Dermis microvascular lymphatic vessel endothelial cell (primary cell): ENCODE measurements at places on chromosomes 16 and 17. TPM values are rescaled to one million over a fixed set of nuclear protein-coding genes. Genes with fewer than 3 reads are reported as not detected.

GRCh38 chr16:87344931-87345631, 27.9 kb upstream of the C16orf95 start:
- peak; percentile 17 for DNase-seq

GRCh38 chr17:76570877-76571471, 14.7 kb downstream of the ST6GALNAC2 start:
- no peak for DNase-seq

EPX gene
- not detected in 2 replicates for total RNA-seq

LITAFD gene
- not detected in 2 replicates for total RNA-seq

DNA sequence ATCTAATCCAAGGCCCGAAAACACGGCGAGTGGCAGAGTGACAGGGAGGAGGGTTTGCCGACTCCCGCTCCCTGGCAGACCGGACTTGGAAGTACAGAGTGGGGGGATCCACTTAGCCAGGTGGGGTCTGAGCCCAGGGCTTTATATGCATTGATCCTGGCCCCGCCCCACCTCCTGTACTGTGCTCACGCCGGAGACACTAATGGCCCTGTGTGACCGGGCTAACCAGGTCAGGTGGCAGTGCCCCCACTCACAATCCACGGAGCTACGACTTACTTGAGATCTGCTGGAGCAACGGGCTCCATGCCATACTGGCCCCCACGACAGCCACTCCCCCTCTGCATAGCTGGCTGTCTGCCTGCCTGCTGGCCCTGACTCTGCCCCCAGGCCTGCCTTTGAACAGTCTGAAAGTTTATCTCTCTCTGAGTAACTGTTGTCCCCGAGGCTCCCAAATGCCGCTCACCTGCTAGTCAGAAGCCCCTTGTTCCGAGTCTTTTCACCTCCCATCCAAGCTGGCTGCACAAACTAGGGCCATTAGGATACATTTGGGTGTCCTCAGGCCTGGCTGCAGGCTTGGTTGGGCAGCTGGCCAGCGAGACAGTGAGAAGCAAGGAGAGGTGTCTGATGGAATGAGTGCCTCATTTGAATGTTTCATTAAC, 28.0 kb downstream of the CACNA1G start:
- no peak for DNase-seq

DNA sequence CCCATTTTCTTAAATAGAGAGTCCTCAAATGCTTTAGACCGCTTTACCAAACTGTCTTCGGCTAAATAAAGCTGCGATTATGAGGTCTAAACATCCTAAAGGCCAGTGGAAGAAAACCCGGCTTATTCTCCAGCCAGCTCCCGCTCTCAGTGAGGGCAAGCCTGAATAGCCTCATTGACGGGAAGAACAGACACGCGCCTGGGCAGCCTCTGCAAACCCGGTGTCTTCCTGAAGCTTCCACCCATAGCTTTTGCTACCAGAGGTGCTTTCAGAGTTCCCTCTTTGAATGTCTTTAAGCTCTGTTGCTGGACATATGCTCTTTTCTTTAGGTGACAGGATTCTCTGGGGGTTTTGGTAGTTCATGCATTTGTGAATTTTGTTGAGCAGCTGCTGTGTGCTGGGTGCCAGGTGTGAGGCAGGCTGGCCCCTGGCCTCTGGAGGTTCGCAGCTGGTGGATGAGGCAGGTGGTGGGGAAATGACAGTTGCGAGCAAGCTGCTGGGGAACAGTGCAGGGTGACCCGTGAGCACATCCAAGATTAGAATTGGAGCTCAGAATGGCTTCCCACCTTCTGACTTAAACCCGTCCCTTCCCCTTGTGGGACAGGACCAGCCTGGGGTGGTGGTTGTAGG, 44.7 kb downstream of the CRISPLD2 start:
- no peak for DNase-seq

GRCh38 chr16:22312897-22313781, 15.9 kb downstream of the POLR3E start:
- DNase-seq: no peak

GRCh38 chr17:33084755-33085154, 93.1 kb downstream of the SPACA3 start:
- no peak for DNase-seq

- DNase-seq: peak; percentile 85
These were observed 6.1 kb upstream of the SP2 start for GRCh38 chr17:47889734-47890529.

DNA sequence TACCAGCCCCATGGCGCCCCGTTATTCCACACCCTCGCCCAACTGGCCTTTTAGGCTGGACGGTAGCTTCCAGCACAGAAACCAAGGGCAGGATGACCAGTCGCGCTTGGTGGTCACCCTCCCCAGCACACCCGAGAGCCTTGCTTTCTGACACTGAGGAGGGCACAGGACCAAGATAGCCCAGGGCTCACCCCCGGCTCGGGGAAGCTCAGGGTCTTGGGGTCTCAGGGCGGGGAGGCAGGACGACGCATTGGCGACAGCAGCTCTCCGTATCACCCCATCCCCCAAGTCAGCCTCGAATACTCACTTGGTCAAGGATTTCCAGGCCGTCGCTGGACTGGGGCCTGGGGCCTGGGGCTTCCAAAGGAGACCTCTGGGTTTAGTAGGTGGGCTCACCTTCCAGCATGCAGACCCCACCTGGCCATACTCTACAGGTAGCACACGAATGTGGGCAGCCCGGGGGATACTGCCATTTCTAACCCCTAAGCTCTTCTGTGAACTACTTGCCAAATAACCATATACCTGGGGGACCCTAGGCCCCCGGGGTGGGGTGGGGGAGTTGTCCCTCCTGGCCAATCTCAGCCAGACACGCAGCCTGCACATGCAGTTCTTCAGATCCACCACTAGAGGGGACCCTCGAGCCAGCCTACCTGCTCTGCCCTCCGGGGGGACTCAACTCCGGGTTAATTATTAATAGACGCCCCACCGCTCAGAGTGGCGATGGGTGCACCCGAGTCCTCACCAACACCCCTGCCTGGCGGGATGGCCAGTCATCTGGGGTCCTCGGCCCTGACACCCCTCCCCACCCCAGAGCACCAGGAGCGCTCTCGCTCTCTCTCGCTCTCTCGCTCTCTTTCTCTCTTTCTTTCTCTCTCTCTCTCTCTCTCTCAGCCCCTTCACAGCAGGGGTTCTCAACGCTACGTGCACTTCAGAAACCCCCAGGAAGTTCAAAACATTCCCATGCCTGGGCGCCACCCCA, 30.0 kb downstream of the TBC1D16 start:
- DNase-seq: peak; percentile 58

KIF19 gene
- 1.5 and 1.8 TPM in 2 replicates for total RNA-seq

DNA sequence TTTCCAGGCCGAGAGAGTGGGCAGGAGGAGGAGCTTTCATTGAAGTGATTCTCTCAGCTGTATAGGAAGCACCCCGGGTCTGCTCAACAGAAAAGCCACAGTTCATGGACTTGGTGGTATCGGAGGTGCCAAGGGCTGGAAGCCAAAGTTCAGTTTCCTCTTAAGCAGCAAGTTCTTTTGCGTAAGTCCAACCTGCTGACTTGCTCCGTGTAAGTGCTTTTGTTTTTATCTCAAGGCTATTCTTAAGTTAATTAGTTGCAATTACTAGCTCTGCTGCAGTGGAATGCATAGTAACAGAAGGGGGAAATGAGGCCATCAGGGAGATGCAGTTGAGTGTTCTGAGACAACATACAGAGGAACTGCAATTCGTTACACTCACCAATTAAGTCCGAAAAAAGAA, 44.6 kb downstream of the SMIM36 start:
- DNase-seq: no peak

DNA sequence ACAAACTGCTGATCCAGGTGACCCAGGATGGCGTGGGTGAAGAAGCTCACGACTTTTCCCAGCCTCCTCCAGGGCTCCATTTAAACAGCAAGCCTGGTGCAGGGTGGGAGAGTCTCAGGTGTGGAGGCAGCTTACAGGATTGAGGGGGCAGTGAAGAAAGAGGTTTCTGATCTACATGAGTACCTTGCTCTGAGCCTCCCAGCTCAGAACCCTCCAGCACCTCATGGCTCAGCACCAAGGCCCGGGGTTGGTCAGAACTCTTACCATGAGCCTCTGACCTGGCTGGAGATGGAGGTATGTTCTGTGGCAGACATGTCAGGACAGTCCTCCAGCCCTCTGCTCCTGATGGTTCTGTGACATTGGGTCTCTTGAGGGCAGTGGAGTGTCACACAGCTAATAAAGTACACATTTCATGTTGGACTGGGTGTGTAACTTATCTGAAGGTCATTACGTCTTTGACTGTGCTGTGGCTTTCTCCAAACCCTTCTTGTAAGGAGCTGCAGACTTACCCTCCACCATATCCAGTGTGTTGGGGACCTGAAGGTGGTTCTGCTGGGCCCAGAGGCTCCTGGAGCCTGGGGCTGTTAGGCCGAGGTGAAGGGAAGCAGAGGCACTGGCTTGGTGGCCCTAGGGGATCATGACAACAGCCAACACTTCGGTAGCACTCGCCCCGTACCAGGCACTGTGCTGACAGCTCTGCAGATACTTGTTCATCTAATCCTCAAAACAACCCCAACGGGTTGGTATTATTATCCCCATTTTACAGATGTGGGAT, 3.8 kb upstream of the DCAF7 start:
- DNase-seq: no peak

DNA sequence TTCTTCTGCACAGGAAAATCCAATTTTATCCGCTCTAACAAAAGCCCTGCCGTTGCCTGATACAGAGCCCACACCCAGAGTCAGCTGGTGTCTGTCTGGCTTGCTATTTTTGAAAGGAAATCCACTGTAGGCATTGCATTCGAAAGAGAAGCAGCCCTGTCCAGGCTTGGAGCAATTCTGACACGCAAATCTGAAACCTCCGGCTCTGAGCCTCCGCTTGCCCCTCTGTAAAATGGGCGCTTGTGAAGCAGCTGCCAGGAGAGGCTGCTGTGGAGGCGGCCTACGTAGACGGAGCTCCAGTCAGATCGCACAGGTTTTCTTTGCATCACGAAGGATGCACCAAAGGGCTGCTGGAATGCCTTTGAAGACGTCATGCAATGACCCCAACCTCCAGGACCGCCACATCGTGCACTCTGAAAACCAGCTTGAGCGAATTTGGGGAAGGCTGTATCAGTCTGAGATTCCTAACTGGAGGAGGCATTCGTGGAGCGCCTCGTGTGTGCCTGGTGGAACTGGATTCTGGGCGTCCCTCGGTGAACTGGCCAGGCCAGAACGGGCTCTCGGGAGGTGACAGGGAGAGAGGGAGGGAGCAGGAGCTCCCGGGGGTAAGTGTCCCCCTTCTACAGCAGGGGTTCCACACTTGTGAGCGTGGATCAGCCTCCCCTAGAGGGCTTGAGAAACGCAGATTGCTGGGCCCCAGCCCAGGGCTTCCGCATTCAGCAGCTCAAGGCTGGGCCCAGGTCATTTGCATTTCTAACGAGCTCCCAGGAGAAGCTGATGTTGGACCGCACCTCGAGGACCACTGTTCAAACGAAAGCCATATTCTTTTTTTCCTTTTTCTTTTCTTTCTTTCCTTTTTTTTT, 215.5 kb downstream of the MRTFB start:
- no peak for DNase-seq

UBB gene
- total RNA-seq: 1,808 and 2,481 TPM in 2 replicates

CACNA1G gene
- not detected in 2 replicates for total RNA-seq

DNA sequence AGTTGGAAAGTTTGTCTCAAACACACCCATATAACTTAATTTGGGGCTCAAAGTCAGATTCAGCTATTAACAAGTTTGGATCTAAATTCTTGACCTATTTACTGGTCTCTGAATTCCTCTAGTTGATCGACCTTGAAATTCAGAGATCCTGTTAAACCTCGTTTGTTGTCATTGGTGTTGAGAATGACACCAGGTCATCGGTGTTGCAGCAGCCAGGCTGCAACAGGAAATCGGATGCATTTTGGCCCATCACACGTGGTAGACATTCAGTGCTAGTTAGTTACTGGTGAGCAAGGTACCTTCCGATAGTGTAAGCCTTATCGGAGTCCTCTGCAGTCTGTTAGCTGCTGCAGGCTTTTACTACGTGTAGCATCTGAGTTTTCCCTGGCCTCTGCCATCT, 82.3 kb downstream of the WWP2 start:
- DNase-seq: no peak

- DNase-seq: no peak
These were observed 127.5 kb downstream of the ZNF778 start for GRCh38 chr16:89344846-89345611.

KRTAP1-5 gene
- not detected in 2 replicates for total RNA-seq

GRCh38 chr17:64437944-64438525, 10.9 kb upstream of the MILR1 start:
- DNase-seq: no peak

DNA sequence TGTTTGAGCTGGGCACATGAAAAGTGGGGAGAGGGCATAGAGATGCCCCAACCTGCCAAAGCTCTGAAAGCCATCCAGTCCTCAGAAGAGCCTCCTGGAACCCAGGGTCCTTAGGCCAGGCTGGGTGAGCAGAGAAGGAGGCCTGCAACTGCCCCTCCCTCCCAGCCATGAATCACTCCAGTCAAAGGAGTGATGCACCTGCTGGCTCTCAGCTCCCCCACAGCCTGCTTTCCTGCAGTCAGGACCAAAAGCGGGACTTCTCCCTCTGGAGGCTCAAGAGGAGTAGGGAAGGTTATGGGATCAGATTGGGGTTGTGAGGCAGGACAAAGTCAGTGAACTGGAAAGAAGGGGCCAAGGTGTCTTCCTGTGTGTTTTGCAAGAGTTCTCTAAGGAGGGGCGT, 145.6 kb downstream of the TMEM132E start:
- no peak for DNase-seq

- no peak for DNase-seq
These were observed 36.2 kb downstream of the CTCF start for GRCh38 chr16:67598527-67598926.

RANBP10 gene
- total RNA-seq: 5.0 and 11.4 TPM in 2 replicates

DNA sequence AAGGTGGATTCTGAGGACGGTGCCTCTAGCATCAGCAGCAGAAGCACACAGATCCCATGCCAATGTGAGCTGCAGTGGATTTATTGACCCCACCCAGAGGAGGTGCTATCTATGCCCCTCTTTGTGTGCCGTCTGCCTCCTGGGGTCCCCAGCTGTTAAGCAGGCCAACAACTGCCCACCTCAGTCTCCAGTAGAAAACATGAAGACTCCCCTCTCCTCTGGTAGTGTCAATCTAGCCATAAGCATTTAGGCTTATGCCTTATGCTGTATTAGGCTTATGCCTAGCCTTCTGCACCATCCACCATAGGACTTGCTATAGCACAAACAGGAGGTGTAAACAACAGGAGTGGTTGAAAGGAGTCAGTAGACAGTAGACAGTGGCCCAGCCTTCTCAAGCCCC, 417.9 kb upstream of the C16orf82 start:
- no peak for DNase-seq

MAPT gene
- total RNA-seq: under 0.01 TPM in 1 of 2 replicates, not detected in the other

- DNase-seq: no peak
These were observed 327.3 kb upstream of the SOX9 start for GRCh38 chr17:71793518-71793917.

GRCh38 chr16:89282523-89282922, 65.0 kb downstream of the ZNF778 start:
- no peak for DNase-seq

- DNase-seq: no peak
These were observed at the start of the genes CXCL16 and ZMYND15 for GRCh38 chr17:4739122-4740024. Gene CXCL16 (minus strand): TSS chr17:4739928. CDS start chr17:4739339, 589 bp downstream. Gene ZMYND15 (plus strand): TSS chr17:4739833. CDS start chr17:4740549, 716 bp downstream.
